ENCODE measurements at places on chromosomes 6 and 20.

- no peak for DNase-seq
Measured at GRCh38 chr20:2164966-2165365, 63.3 kb downstream of the STK35 start.

GRCh38 chr6:100485268-100485667 is 20.5 kb upstream of the SIM1 start:
- no peak for DNase-seq

- DNase-seq: no peak
Measured at GRCh38 chr6:19041906-19042305, 654.8 kb downstream of the RNF144B start.

GRCh38 chr20:13220904-13221297 is at the start of gene ISM1:
TSS of gene ISM1 (plus strand) at chr20:13221274. CDS start at chr20:13221777, 503 bp downstream.
- DNase-seq: no peak
